ENCODE measurements at places on chromosomes 13 and 19. TPM values are rescaled to one million over a fixed set of nuclear protein-coding genes. Genes with fewer than 3 reads are reported as not detected.

The SERTM1 gene
- total RNA-seq, result not detected

GRCh38 chr13:110965038-110965754 lies 50.3 kb upstream of the ANKRD10 start:
- H3K36me3 ChIP-seq, result peaks cover 17% of the 10 kb centered on the region
- peaks cover 5% of the 10 kb centered on the region for H3K27me3 ChIP-seq
- peak overlapping the region; percentile 67 for H3K27ac ChIP-seq
- peaks cover 13% of the 10 kb centered on the region for H3K4me1 ChIP-seq

DNA sequence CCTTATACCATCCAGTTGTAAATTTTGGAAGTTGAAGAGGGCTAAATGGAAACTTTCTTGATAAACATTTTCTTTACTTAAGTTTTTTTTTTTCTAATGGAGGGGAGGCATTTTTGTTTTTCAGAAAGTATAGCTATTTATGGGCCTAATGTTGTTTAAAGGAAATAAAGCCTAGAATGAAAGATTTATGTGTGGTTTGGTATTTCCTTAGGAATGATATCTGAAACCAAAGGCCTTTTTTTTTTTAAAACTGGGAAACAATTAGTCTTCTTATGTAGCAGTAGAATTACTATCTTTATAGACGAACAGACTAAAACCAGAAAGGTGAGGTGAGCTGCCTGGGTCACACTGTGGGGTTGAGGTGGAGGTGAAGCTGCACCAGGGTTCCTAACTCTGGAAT lies 80.1 kb downstream of the ESD start:
- no peak overlapping the region for H3K4me3 ChIP-seq
- H3K4me1 ChIP-seq, result peaks cover 4% of the 10 kb centered on the region
- peaks cover 15% of the 10 kb centered on the region for H3K36me3 ChIP-seq
- DNase-seq, result no peak
- no peaks in the 10 kb centered on the region for H3K27me3 ChIP-seq

DNA sequence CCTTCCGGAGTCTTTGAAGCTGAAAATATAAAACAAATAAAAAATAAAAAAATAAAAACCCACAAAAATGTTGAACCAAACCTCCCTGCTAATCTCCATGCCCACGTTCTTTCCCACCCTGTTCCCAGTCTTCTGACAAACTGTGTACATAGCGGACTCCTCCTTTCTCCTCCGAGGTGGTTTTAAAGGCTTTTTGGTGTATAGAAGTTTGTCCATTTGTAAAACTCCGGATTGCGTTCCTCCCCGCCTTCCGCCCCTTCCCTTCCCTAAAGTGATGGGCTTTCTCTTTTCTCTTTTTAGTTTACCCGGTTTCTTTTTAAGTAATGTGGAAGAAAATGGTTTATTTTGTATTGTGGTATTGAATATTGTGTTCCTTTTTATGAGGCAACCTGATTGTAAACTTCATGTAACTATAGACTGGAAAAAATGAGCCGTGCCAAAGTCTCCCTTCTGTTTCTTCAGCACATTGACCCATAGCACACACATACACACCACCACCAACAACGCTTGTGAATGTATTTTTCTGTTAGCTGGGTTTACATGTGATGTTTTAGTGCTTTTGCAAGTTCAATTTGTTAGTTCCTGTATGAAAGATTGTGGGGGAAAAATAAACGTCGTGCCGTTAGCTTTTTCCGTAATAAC lies 4.4 kb downstream of the ZIC2 start:
- H3K4me1 ChIP-seq, result peaks cover 27% of the 10 kb centered on the region
- H3K27ac ChIP-seq, result peak overlapping the region; percentile 50

GRCh38 chr19:47711652-47712242 lies 1.5 kb upstream of the EHD2 start:
- no peak overlapping the region for H3K27ac ChIP-seq
- H3K36me3 ChIP-seq, result no peaks in the 10 kb centered on the region
- peaks cover 28% of the 10 kb centered on the region for H3K27me3 ChIP-seq
- H3K4me3 ChIP-seq, result no peak overlapping the region

Data from activated CD8-positive, alpha-beta T cell treated with anti-CD3 and anti-CD28 coated beads, Interleukin-2, amount 10 ng/mL, durations not matched to agents 7 days and 5 days (primary cell).